Lower lobe of right lung (tissue), 2 donors: ENCODE measurements at places on chromosomes 4 and X. TPM values are rescaled to one million over a fixed set of nuclear protein-coding genes. Genes with fewer than 3 reads are reported as not detected.
A peak's percentile ranks its signal among the peaks of the same experiment; 100 is the strongest.

Gene NALF2
- 0.12 TPM for total RNA-seq

Gene CXXC4
- 1.9 TPM for total RNA-seq

Gene NHS
- 2.7 TPM for total RNA-seq

Gene SULT1B1
- 10.9 TPM for total RNA-seq

Gene WAS
- 40.3 TPM for total RNA-seq

Gene GAK
- total RNA-seq: 130 TPM

Gene NFKB1
- 48.9 TPM for total RNA-seq

Gene IL3RA
- total RNA-seq: 59.9 TPM

Gene RBM46
- total RNA-seq: not detected

Gene SLC2A9
- total RNA-seq: 25.2 TPM

Gene CXCL11
- total RNA-seq: 0.62 TPM

Gene STAG2
- 88.2 TPM for total RNA-seq

GRCh38 chr4:184250795-184251669 lies 33.4 kb upstream of the ENPP6 start:
- no peaks in the 10 kb centered on the region for H3K4me1 ChIP-seq
- H3K4me3 ChIP-seq: no peak overlapping the region
- no peaks in the 10 kb centered on the region for H3K27me3 ChIP-seq
- H3K36me3 ChIP-seq: no peaks in the 10 kb centered on the region
- H3K27ac ChIP-seq: no peak overlapping the region
- no peak for DNase-seq

GRCh38 chr4:182380771-182381181 lies 137.6 kb downstream of the TENM3 start:
- H3K27ac ChIP-seq: no peak overlapping the region
- H3K4me1 ChIP-seq: no peaks in the 10 kb centered on the region
- H3K4me3 ChIP-seq: no peak overlapping the region
- no peaks in the 10 kb centered on the region for H3K36me3 ChIP-seq

DNA sequence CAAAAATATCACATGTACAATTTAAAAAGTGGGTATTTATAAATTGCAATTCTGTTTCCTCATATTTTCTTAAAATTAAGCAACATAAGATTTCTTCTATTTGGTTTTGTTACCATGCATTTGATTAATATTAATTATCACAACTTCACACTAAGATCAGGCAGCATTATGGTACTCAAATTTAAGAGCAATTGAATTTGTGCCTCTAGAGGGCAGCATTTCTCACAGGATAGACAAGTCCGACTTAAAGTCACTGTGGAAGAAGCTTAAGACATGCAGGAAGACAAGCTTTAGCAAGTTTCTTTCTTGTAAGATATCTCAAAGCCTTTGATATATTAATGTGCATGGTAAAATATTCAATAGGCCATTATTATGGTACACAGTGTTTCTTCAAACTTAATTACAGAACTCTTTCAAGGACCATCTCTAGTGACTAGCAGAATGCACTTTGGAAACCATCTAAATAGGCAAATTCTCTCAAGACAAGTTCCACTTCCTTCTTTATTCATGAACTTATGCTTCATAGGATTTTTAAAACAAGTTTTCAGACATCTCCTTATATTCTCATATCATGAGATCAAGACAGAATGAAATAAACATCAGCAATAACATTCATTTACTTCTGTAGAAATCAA lies 35.0 kb downstream of the FBXW7 start:
- no peak for DNase-seq
- H3K36me3 ChIP-seq: no peaks in the 10 kb centered on the region
- H3K4me1 ChIP-seq: peaks cover 7% of the 10 kb centered on the region

- no peaks in the 10 kb centered on the region for H3K4me1 ChIP-seq
- DNase-seq: no peak
- peak overlapping the region; percentile 4 for H3K4me3 ChIP-seq
- no peaks in the 10 kb centered on the region for H3K27me3 ChIP-seq
Measured at GRCh38 chrX:55056820-55057674, 17.8 kb upstream of the PAGE2B start.

DNA sequence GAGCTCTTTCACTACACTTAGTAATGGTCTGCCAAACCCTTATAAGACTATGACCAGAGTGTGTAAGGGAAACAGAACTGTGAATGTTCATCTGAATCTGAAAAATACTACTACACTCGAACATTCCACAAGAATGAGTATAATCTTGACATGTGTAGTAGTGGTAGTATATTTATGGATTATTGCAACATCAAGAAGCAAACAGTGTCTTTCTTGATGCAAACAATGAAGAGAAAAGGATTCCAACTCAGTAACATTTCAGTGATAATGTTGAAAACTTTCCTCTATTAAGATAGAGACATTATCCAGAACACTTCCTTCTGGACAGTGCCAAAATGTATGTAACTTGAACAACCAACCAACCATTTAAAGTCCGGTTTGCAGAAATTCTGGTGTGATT lies 394.7 kb upstream of the CPEB2 start:
- no peaks in the 10 kb centered on the region for H3K4me1 ChIP-seq
- H3K4me3 ChIP-seq: no peak overlapping the region
- H3K27ac ChIP-seq: no peak overlapping the region
- H3K36me3 ChIP-seq: no peaks in the 10 kb centered on the region

- no peaks in the 10 kb centered on the region for H3K36me3 ChIP-seq
- no peak overlapping the region for H3K4me3 ChIP-seq
- H3K27ac ChIP-seq: no peak overlapping the region
- H3K4me1 ChIP-seq: peaks cover 8% of the 10 kb centered on the region
- no peak for DNase-seq
Measured at GRCh38 chr4:127783955-127784770, 2.0 kb downstream of the HSPA4L start.

DNA sequence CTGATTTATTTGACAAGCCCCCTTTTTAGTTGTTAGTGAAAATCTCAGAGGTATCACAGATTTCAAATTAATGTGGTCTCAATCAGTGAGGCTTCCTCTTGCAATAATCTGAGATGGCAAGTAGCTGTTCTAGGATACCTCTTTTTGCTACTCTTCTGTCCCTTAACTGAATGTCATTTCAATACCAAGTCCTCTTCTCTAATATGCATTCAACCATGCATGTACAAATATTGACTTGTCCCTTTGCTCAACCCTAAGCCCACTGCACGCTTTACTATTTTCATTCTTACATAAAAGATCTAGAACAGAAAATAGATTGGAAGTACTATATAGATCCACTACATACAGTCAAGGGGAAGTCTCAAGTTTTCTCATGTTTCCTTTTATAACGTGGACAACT lies 164.2 kb downstream of the CBR4 start:
- H3K27ac ChIP-seq: no peak overlapping the region
- H3K4me1 ChIP-seq: peaks cover 39% of the 10 kb centered on the region
- H3K4me3 ChIP-seq: no peak overlapping the region
- H3K36me3 ChIP-seq: no peaks in the 10 kb centered on the region

GRCh38 chr4:140343303-140343702 lies 30.1 kb upstream of the SCOC start:
- no peak overlapping the region for H3K27ac ChIP-seq
- H3K36me3 ChIP-seq: no peaks in the 10 kb centered on the region
- no peak overlapping the region for H3K4me3 ChIP-seq
- peak; percentile 77 for DNase-seq
- no peaks in the 10 kb centered on the region for H3K27me3 ChIP-seq

- peaks cover 13% of the 10 kb centered on the region for H3K4me1 ChIP-seq
- DNase-seq: no peak
- no peak overlapping the region for H3K4me3 ChIP-seq
- no peaks in the 10 kb centered on the region for H3K27me3 ChIP-seq
- no peak overlapping the region for H3K27ac ChIP-seq
- H3K36me3 ChIP-seq: no peaks in the 10 kb centered on the region
Measured at GRCh38 chr4:153497091-153497531, 31.0 kb downstream of the TMEM131L start.

DNA sequence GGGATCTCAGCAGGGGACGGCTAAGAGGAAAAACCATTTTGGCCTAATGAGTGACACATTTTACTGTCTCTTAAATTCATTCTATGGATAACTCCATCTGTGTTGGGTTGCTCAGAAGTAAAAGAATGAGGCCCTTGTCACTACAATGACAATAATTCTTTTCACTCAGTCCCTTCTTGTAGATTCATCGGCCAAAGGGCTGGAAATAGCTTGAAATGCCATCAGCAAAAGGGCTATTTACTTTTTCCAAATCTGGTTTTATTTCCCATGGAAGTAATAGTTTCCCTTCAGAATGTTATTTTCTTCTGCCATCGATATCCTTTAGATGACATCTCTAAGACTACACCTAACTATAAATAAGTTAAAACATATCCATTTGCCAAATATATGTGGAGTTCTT lies 7.4 kb downstream of the MEPE start:
- DNase-seq: no peak
- H3K27ac ChIP-seq: no peak overlapping the region
- H3K27me3 ChIP-seq: no peaks in the 10 kb centered on the region

DNA sequence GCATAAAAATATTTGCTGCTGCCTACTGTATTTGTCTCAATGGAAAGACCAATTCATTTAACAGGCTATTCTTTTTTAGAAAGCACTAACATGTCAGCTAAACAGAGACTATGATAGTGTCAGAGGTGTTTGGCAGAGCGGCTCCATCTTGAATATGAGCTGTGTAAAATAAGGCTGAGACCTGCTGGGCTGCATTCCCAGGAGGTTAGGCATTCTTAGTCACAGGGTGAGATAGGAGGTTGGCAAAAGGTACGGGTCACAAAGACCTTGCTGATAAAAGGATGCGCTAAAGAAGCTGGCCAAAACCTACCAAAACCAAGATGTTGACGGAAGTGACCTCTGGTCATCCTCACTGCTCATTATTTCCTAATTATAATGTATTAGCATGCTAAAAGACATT lies 41.8 kb downstream of the NPY5R start:
- H3K4me1 ChIP-seq: no peaks in the 10 kb centered on the region
- H3K27me3 ChIP-seq: no peaks in the 10 kb centered on the region
- H3K27ac ChIP-seq: no peak overlapping the region
- no peak overlapping the region for H3K4me3 ChIP-seq

- DNase-seq: no peak
- H3K4me3 ChIP-seq: no peak overlapping the region
- no peaks in the 10 kb centered on the region for H3K36me3 ChIP-seq
- no peaks in the 10 kb centered on the region for H3K4me1 ChIP-seq
Measured at GRCh38 chrX:55135171-55135570, 46.4 kb downstream of the PAGE2 start.

- H3K27me3 ChIP-seq: no peaks in the 10 kb centered on the region
- H3K4me1 ChIP-seq: no peaks in the 10 kb centered on the region
- H3K27ac ChIP-seq: no peak overlapping the region
- no peaks in the 10 kb centered on the region for H3K36me3 ChIP-seq
- H3K4me3 ChIP-seq: no peak overlapping the region
Measured at GRCh38 chr4:144499777-144500176, 146.2 kb upstream of the HHIP start.

GRCh38 chr4:130238121-130238520 lies 1142.2 kb downstream of the C4orf33 start:
- no peaks in the 10 kb centered on the region for H3K27me3 ChIP-seq
- no peak overlapping the region for H3K4me3 ChIP-seq
- no peak for DNase-seq

DNA sequence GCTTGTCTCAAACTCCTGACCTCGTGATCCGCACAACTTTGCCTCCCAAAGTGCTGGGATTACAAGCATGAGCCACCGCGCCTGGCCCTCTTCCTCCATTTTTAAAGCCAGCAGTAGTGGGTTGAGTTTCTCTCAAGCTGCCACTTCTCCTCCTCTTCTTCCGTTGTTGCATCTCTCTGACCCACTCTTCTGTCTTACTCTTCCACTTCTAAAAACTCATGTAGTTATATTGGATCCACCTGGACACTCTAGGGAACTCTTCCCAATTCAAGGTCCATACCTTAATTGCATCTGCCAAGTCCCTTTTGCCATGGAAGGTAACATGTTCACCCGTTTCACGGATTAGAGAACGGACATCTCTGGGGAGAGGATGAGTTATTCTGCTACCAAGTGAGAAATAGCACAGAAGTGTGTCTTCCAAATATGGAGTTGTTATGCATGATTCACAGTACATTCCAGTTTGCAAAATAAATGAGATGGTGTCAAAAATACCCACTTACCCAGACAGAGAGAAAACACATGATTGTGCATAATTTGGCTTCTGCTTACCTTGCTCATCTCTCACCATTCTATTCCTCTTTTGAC lies 51.8 kb downstream of the GBA3 start:
- no peaks in the 10 kb centered on the region for H3K36me3 ChIP-seq
- H3K27ac ChIP-seq: no peak overlapping the region
- no peaks in the 10 kb centered on the region for H3K27me3 ChIP-seq
- no peak overlapping the region for H3K4me3 ChIP-seq
- H3K4me1 ChIP-seq: no peaks in the 10 kb centered on the region

DNA sequence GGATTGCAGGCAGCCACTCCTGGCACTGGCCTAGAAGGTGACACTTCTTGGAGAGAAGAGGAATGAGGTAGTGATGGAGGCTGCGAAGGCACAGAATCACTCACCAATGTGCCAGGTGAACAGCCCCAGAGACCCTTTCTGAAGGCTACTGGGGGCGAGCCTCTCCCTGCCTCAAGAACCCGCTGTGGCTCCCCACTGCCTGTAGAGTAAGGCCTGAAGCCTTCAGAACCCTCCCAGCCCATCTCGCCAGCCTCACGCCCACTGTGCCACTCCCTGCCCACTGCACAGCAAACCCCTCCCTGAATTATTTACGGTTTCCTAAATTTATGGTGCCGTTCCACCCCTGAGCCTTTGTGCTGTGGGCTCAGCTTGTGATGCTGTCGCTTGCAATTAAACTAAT lies 24.2 kb upstream of the SORCS2 start:
- no peaks in the 10 kb centered on the region for H3K36me3 ChIP-seq
- no peaks in the 10 kb centered on the region for H3K27me3 ChIP-seq
- H3K27ac ChIP-seq: no peak overlapping the region
- no peaks in the 10 kb centered on the region for H3K4me1 ChIP-seq
- DNase-seq: no peak
